ENCODE measurements at places on chromosomes 4 and X.

DNA sequence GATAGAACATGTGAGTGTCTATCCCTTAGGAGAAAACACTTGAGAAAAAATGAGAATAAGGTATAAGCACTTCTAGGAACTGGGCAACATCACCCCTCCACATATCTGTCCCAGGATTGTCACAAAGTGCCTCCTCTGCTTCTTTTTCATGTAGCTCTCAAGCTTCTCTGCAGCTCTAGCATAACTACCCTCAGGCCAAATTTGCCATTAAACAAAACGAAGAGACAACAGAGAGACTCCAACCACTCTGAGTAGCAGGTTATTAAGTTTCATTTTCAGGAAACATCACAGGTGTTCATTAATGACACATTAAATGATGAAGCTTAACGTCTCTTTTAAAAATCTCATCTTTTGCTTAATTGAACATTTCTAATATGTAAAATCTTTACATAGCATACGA is 580.0 kb downstream of the GALNTL6 start:
- DNase-seq, result no peak

- DNase-seq, result no peak
These were observed 818.5 kb downstream of the FAM133A start for GRCh38 chrX:94492541-94492940.

DNA sequence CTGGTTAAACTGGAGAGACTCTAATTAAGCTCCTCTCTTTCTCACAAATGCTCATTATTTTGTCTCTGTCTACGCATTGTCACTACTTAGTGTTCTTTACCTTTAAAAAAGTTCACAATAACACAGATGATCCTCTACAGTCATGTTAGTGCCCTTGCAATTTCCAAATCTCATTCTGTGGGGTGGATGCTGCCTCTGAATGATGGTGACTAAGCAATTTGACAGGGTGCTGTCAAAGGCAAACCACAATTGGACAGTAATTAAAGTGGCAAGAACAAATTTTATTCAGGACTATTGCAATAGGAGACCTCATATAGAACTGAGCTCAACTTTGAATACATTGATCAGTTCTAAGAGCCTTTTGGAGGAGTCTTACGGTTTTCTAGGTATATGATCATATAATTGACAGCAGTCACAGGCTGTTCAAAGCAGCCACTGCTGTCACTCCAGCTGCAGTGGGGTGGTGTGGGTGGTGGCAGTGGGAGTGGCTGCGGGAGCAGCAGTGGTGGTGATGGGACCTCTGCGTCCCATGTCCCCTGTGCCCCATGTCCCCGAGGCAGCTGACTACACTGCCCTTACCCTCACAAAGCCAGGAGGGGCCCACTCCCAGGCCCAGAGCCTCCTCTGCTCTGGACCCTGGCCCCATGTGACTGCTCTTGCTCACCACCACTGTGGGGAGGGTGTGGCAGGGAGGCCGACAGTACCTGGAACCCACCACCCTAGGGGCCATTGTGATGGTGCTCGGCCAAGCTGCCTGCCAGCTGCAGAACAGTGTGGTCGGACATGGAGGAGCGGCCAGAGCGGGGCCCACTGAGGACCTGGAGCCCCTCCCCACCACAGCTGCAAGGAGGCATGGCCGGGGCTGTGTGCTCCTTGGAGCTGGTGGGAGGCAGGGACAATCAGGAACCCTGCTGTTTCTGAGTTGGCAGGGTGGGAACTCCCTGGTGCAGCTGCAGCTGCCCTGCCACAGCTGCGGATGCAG is 30.4 kb upstream of the PAGE1 start:
- DNase-seq, result no peak

- DNase-seq, result no peak
These were observed 5.0 kb downstream of the GPC3 start for GRCh38 chrX:133980406-133980805.

GRCh38 chr4:139241086-139241783 is 38.8 kb downstream of the MGARP start:
- no peak for DNase-seq

GRCh38 chrX:40146262-40147125 is 48.7 kb upstream of the BCOR start:
- no peak for DNase-seq

GRCh38 chrX:66036231-66036630 is 3.6 kb downstream of the VSIG4 start:
- no peak for DNase-seq

DNA sequence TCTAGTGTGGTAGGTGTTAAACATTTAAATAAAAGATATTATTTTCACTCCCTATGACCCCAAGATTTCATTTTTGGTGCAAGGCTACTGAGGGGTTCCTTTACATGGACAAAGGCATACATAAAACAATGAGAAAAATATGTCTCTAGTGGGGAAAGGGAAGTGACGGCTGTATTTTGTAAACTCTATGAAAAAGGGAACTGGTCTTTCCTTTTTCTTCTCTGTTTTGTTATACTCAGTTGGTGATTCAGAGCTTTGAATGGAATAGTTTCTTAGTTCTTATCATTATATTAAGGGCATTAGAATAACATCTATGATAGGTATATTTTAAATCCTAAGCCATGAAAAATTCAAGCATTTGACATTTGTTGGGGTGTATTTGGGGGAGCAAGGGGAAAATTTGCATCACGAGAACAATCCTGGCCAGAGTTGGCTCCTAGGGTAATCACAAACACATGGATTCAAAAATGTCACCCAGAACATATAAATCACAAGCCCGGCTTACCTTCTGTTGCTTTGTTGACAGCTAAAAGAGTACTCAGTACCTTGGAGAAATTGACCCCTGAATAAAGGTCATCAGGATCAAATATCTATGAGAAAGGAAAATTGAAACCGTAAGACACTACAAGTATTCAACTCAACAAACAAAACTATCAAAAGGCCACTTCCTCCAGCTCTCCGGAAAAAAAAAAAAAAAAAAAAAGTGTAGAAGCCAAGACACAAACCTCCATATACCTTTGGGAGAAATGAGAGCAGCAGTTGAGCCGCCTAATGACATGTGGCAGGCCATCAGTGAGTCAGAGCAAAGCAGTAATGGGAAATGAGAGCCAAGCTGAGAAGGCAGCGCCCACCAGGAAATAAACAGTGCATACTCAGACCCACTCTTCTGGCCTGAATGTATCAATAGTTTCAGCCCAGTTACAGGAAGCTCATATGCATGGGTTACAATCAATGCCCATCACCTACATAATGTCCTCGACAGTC is 33.4 kb downstream of the ARHGEF6 start:
- no peak for DNase-seq

GRCh38 chrX:106862972-106863688 is 40.0 kb downstream of the RIPPLY1 start:
- no peak for DNase-seq

- no peak for DNase-seq
These were observed 82.6 kb downstream of the MTMR1 start for GRCh38 chrX:150775569-150776350.

- DNase-seq, result no peak
These were observed 43.5 kb downstream of the FMR1NB start for GRCh38 chrX:148024425-148025148.

DNA sequence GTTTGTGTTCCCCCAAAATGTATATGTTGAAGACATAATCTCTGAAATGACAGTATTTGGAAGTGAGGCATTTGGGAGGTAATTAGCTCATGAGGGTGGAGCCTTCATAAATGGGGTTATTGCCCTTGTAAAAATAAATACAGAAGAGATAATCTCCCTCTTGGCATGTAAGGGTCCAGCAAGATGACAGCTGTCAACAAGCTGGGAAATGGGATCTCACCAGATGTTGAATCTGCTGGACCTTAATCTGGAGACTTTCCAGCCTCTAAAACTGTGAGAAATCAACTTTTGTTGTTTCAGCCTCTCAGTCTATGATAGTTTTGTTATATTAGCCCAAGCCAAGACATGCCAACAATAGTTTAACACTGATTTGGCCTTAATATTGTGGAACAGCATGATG is 438.2 kb upstream of the PCDH7 start:
- DNase-seq, result no peak

- DNase-seq, result no peak
These were observed 58.1 kb upstream of the HOPX start for GRCh38 chr4:56739066-56739777.

GRCh38 chr4:54541426-54542118 is 116.2 kb upstream of the KIT start:
- DNase-seq, result no peak

- no peak for DNase-seq
These were observed 41.3 kb downstream of the DOCK11 start for GRCh38 chrX:118536687-118537461.

DNA sequence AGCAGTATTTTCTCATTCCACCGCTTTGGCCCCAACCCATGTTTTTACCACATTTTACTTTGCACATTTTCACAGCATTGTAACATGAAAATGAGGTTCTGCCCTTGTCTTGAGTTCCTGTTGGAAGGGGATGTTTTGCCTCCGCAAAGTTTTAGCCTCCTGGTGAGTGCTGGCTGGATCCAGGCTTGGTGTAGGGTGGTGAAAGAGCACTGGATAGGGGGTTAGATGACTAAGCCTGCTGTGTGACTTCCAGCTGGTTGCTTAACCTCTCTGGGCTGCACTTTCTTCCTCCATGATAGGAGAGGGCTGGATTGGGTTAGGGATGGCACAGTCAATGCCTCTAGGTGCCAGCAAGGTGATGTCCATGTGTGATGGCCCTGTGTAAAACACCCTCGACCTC is 28.9 kb downstream of the CYTL1 start:
- no peak for DNase-seq

DNA sequence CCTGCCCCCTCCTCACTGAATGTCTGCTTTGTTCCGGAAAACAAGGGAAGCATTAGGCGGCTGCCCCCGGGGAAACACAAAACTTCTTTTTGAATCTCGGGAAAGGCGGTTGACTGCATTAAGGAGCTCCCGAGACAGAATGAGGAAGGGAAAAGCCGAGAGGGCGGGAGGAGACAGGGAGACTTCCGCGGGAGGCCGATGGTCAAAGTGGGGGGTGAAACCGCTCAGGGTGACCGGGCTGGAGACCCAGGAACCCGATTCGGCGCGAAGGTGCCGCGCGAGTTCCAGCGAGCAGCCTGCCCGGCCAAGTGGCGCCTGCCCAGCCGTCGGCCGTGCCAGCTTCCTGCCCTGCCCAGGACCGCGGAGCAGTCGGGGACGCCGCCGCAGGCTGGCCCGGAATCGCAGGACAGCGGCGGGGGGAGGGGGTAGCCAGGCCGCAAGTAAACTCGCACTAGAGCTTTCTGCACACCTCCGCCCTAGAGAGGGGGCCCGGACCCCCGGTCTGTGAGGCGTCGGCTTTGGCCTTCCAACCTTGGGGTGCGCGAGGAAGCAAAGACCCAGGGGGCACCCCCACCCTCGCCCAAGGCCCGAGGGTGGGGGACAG is 55.1 kb upstream of the BCOR start:
- DNase-seq, result no peak

GRCh38 chr4:53221832-53222480 is 143.9 kb downstream of the SCFD2 start:
- DNase-seq, result no peak

GRCh38 chrX:24494647-24495075 is 29.6 kb downstream of the PDK3 start:
- no peak for DNase-seq

DNA sequence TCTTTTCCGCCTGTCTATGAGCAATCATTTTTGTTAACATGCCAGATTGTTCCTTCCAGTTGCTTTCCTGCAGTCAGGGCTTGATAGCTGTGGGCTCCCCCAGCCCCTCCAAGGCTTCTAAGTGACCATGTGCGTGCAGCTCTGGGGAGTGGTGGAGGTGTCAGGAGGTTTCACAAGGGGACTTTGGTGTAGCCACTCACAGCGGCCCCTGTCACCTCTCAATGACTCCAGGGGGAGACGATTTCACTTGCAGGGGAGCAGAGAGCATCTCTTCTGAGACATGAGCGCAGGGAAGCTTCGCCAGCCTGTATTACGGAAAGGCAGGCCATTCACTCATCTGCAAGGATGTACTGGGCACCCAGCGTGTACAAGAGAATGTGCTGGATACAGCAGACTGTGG is 3.1 kb upstream of the GPR78 start:
- no peak for DNase-seq

GRCh38 chr4:42453612-42454011 is 56.3 kb downstream of the SHISA3 start:
- no peak for DNase-seq

Measured in activated naive CD8-positive, alpha-beta T cell treated with anti-CD3 and anti-CD28 coated beads, Interleukin-2, amount 50 U/mL, for 16 hours (primary cell).